T-helper 2 cell treated with Interferon-gamma antibody and Interleukin-4, amounts not matched to agents 5 μg/mL and 100 μg/mL, for 36 hours (primary cell): ENCODE measurements at places on chromosomes 5 and 9.

- no peak for DNase-seq
Measured at GRCh38 chr5:33423018-33423630, 17.6 kb upstream of the TARS1 start.

DNA sequence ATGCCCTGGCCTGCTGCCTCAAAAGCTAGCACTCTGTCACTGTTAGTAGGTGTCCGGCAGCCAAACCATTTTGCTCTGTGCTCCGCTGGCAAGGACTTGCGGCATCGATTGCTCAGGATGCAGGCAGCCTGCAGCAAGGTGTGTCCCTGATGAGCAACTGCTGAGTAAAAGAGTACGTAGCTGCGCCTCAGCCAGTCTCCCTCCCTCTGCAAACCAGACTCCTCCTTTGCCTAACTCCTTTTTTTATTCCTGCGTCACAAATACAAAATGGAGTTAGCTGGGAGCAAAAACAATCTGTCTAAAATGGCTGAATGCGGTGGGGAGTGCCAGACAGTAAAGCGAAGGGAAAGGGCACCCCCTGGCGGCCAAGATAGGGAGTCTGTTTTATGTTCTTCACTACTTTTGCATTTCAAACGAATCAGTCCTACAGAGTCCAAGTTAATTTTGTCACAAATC is 61.1 kb downstream of the DIAPH1 start:
- peak; percentile 62 for DNase-seq

- no peak for DNase-seq
Measured at GRCh38 chr9:101508211-101508610, 25.4 kb upstream of the RNF20 start.

- DNase-seq, result no peak
Measured at GRCh38 chr5:172002310-172002709, 4.1 kb downstream of the FBXW11 start.

GRCh38 chr5:80134876-80135275 is 99.7 kb downstream of the THBS4 start:
- DNase-seq, result no peak

DNA sequence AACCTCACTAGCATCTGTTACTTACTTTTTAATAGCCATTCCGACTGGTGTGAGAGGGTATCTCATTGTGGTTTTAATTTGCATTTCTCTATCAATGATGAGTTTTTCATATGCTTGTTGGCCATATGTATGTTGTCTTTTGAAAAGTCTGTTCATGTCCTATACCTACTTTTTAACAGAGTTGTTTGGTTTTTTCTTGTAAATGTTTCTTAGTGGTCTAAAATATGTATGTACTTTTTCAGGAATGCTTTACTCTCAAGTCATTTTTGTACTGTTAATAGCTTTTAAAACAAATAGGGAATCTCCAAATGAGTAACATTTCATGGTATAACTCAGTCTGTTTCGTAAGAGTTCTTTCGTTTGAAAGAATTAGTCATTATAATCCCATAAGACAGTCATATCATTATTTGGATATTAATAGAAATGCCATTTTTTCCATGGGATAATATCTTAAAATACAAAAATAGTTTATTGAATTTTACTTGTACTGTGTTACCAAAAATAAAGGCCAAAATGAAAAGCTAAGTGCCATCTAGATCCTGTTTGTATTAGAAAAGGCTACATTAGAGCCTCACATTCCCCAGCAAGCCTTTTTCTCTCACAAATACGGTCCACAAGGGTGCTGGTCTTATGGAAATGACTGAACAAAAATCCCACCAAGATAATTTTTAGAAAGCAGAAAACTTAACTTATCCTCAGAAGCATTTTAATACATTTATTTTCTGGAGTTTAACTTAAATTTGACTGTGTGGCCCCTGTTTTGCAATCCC is 247.7 kb downstream of the PJA2 start:
- DNase-seq, result no peak

DNA sequence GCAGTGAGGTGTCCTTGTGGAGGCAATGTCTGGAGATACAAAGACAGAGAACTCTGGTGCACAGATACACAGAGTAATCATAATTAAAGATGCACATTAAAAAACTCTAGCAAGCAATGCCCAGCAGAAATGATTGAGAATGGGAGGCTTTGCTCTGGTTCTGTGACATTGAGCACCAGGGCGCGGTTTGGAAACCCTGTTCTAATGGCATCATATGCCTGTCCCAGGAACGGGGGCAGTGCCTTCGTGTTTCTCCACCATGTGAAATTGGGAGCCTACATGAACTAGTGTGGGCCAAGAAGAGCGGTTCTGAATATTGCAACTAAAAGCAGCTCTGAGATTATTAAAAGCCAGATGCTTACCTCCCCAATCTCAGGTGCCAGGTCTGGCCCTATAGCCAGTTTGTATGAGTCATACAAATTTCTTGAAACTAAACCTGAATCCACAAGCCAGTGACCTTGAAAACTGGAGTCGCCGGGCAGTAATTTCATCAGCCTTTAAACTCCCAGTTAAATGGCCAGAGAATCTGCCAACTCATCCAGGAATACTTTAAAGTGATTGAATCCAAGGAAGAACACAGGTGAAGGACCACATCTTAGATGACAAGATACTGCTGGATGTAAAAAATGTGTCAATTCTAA is 22.2 kb upstream of the CTSL start:
- no peak for DNase-seq

- DNase-seq, result no peak
Measured at GRCh38 chr5:106489004-106489403, 1181.7 kb downstream of the EFNA5 start.

- no peak for DNase-seq
Measured at GRCh38 chr9:86782831-86783230, 164.5 kb downstream of the GAS1 start.

DNA sequence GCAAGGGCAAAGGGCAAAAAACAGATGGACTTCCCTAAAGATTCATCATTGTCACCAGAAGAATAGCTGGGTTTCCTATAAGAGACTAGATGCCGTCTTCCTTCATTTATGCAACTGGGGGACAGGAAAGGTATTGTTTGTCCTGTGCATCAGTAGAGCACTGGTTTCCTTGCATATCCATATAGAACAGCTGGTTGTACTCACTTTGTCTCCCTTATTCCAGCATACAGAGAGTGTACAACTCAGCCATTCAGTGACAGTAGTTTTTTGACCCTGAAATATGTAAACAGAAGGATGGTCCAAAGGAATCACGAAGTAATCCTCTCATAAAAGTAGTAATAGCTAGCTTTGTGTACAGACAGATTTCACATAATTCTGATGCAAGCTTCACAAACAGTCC is 22.5 kb upstream of the MAST4 start:
- no peak for DNase-seq

DNA sequence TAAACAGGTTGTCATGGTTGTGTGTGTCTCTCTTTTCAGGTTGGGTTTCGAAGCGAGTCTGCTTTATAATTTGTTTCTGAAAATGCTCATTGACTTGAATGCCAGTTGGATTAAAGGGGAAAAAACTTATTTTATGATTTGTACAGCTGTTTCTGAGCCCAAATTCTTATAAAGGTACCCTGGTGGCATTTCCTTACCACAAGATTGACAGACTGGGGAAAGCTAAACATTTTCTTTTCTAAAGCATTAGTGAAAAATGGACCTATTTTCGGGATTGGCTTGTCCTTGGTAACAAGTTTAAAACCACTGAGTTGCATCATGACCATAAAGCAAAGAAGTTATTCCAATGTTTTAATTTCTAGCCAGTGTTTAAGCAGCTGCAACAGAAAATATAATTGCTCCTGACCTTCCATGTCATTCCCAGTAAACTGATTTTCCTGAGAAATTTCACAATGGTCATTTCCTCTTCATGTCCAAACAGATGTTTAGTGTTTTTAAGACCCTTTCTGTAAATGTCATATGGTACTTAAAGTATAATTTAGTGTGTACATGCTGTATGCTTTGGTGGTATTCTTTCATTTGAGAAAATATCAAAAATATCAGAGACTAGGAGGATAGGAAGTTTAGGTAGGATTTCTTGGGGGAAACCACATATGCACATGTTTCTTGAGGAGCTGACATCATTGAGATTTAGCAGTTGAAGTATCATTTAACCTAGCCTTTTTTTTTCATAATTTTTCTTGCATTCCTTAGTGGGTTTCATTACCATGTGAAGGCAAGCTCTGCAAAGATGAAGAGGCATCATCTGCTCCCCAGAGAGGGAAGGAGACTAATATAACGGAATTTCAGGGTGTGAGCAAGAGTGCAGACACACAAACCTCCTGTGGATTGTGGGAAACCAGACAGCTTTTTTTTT is 667.1 kb upstream of the RGMB start:
- no peak for DNase-seq

GRCh38 chr5:149693482-149693881 is 36.6 kb upstream of the PPARGC1B start:
- DNase-seq, result no peak

DNA sequence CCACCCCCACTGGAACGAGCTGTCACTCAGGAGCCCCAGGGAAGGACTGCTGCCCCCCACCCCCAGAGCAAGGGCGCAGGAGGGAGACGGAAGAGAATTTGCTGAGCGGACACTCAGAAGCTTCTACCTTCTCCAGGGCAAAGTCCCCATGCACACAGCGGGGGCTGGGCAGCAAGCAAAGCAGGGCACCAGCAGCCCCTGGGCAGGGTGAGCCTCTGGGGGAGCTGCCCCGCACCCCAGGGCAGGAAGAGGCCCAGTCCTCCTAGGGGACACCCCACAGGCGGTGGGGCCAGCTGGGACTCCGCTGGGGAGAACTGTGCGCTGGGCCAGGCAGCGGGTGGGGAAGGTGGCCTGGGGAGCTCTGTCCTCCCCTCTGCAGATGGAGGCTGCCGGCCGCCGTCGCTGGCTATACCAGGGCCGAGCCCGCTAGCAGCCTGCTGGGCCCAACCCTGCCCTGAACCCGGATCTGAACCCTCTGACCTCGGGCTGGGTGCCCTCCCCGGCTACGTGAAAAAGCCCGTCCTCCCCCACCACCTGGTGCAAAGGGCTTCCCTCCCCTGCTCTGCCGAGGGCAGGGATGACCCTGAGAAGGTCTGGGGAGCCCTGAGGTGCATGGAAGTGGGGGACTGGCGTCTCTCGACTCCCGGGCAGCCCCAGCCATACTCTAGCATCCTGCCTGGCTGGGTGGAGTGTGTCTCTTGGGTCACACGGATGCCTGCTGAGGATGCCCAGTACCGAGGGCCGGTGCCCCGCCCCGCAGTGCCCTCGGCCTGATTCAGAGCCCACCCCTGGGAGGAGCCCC is 597 bp upstream of the SLC34A3 start:
- DNase-seq, result no peak

- DNase-seq, result no peak
Measured at GRCh38 chr5:93358176-93358575, 222.8 kb downstream of the NR2F1-AS1 start.

DNA sequence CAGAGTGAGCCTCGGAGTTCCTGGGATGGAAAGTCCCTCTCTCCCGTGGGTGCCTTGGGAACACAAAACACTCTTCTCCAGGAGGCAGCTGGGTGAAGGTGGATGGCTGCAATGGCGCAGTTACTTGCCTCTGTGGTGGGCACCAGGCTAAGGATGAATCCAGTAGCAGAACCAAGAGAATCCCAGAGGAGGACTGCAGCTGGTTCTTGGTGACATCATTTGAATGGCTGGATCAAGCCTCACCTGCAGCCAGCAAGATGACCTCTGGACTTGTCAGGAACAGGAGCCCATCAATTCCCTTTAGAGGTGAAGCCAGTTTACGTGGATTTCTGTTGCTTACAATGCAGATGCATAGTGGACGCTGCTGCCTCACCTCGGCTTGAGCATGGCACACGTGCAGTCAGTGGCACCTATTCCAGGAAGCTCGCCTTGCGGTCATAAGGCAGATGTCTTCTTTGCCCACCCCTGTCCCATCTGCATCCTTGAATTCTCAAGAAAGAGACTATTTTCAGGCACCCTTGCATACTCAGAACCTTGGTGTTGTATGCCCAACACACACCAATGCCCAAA is 34.1 kb upstream of the ADAMTS2 start:
- DNase-seq, result no peak

- no peak for DNase-seq
Measured at GRCh38 chr5:106159616-106160015, 1511.1 kb downstream of the EFNA5 start.

DNA sequence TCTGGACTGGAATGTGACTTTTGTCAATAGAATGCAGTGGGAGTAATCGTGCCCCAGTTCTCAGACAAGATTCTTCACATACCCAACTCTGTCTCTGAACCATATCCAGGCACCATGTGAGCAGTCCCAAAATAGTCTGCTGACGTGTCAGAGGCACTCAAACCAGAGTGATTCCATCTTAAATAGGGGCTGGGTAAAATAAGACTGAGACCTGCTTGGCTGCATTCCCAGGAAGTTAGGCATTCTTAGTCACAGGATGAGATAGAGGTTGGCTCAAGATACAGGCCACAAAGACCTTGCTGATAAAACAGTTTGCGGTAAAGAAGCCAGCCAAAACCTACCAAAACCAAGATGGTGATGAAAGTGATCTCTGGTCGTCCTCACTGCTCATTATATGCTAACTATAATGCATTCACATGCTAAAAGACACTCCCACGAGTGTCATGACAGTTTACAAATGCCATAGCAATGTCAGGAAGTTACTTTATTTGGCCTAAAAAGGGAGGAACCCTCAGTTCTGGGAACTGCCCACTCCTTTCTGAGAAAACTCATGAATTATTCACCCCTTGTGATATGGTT is 16.9 kb upstream of the PLCXD3 start:
- DNase-seq, result no peak

DNA sequence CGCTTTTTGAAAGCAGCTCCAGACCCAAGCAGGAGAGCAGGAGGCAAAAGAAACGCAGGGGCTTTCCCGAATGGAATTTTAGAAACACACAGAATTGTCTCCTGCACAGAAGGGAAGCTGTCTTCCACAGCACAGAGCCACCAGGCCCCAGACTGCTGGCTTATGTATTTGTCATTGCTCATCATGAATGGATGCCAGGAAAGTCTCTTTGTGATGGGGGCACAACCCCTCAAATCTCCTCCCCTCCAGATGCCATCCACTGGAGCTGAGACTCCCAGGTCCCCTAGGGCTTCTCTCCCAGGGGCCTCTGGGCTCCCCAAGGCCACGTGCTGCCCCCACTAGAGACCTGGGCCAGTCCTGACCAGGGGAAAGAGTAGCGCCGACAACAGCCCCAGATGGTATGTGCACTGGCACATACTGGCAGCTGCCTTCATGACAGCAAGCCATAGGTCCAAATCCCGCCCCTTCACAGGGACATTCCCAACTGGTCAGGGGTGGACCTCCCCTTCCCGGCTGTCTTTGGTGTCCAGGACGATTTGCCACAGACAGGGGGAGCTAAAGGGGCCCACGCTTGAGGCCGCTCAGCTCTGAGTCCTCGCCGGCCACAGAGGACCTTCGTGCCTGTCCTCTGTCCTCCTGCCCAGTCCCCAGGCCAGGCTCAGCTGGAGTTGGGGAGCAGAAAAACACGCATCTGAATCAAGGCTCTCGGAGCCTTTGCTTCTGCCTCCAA is 127.8 kb downstream of the KCNIP1 start:
- DNase-seq, result no peak

- no peak for DNase-seq
Measured at GRCh38 chr5:16179511-16179935, at the start of gene MARCHF11. TSS of gene MARCHF11 (minus strand) at chr5:16179791. CDS start at chr5:16179575, 216 bp downstream.

DNA sequence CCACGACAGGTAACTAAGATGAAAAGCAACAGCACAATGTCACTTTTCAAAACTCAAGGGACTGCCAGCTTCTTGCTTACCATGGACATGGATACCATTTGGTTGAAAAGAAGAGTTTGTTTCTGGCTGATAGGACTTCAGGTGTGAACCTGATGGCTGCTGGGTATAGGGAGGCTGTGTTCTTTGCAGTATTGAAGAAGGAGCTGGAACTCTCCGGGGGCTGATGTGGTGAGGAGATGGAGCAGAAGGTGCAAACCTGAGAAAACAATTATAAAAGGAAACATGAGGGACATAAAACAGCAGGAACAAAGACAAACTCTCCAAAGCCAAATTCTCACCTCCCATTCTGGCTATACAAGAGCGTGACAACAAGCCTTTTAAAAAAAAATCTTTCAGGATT is 330.1 kb upstream of the RFX3 start:
- DNase-seq, result no peak
